CD4-positive, alpha-beta T cell treated with Interleukin-1 beta for 1 hour (primary cell): ENCODE measurements at places on chromosomes 7 and 10.

- no peak for DNase-seq
Observed at GRCh38 chr7:111262293-111263116, 171.6 kb downstream of the LRRN3 start.

GRCh38 chr7:41383596-41383995, 319.3 kb downstream of the INHBA start:
- DNase-seq: no peak

DNA sequence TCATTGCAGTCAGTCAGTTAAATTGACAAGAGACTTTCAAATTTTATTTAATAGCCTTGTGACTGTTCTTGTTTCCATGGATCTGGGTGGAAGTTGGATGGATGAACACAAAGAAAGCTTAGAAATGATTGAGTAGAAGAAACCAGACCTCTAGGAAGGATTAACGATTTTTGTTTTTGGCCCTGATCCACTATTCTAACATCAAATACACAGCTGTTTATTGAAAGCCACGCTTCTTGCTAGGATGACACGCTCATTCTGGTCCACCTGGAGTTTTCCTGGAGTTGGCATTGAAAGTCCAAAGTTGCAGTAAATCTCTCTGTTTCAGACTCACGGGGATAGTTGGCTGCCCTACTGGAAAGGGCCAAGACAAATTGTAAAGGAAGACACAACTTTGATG, 108.4 kb downstream of the KIF20B start:
- no peak for DNase-seq

GRCh38 chr7:151588982-151589381, 69.3 kb upstream of the RHEB start:
- DNase-seq: no peak

DNA sequence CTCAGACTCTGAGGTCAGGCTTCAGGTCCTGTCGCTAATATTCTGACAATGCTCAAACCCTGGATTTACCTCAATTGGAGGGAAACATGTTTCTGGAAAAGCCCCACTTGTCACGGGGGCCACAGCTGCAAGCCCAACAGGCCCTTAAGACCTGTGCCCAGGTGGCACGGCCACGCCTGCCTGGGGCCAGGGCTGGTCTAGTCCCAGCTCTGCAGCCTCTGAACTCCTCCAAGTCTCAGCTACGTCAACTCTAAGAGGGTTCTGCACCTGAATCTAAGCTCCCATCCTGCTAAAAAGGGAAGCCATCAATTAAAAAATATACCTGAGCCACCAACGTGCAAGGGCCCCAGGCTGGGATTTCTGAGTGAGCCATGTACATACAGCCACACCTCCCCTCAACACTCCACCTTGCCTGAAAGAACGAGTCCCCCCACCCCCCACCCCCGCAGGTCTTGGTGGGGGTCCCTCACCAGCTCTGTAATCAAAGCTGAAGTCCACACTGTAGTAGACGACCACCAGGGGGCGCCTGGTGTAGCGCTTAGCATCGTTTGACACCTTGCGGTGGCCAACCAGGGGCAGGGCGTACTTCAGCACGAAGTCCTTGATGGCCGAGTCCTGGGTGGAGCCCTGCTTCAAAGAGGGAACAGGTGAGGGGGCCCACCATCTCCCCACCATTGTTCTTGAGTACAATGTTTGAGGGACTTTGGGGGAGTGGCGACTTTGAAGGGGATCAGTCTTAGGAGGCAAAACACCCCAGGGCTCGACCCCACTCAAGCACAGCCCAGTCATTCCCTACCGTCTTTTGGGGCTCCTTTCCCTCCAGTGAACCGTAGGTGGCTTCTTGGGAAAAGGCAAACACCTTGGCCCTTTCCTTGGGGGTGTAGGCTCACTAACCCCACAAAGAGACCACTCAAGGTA, 22.6 kb downstream of the PDIA4 start:
- peak; percentile 80 for DNase-seq

GRCh38 chr7:6028563-6028962, 2.6 kb upstream of the ANKRD61 start:
- DNase-seq: no peak
